Stomach (tissue), 19 donors: ENCODE measurements at places on chromosomes 13 and 19. TPM values are rescaled to one million over a fixed set of nuclear protein-coding genes. Genes with fewer than 3 reads are reported as not detected.

DNA sequence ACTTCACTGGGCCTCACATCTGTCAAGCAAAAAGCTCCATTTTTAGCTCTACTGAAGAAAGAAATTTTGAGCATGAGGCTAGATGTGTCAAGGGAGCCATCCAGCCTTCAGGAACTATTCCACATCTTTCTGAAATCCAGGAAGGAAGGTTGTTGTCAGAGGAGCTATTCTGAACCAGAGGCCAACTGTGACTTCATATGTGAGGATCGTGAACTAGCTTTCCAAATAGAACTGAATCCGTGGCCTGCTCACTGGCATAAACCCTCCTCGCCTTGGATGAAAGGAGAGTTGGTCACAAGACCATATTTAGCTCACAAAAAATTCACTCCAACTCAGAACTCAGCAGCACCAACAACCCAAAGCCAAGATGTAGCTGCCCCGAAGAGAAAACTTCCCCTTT is 195.8 kb downstream of the FOXO1 start:
- no peaks in the 10 kb centered on the region for H3K36me3 ChIP-seq
- no peak overlapping the region for H3K27ac ChIP-seq
- DNase-seq = no peak
- H3K27me3 ChIP-seq = no peaks in the 10 kb centered on the region
- H3K4me1 ChIP-seq = no peaks in the 10 kb centered on the region

Gene ZNF610
- total RNA-seq = not detected

Gene C19orf73
- not detected for total RNA-seq

DNA sequence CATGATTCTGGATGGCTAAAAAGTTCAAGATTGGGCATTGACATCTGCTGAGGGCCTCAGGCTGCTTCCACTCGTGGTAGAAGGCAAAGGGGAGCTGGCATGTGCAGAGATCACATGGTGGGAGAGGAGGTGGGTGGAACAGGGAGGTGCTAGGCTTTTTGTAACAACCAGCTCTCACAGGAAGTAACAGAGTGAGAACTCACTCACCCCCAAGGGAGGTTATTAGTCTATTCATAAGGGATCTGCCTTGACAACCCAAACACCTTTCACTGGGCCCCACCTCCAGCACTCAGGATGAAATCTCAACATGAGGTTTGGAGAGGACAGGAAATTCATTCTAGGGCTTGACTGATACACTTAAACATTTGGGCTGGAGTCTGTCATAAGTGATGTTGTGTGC is 197.7 kb upstream of the RNF113B start:
- no peaks in the 10 kb centered on the region for H3K27me3 ChIP-seq
- no peak overlapping the region for H3K27ac ChIP-seq
- H3K4me1 ChIP-seq = peaks cover 19% of the 10 kb centered on the region
- no peak overlapping the region for H3K4me3 ChIP-seq
- no peaks in the 10 kb centered on the region for H3K36me3 ChIP-seq
- DNase-seq = no peak

DNA sequence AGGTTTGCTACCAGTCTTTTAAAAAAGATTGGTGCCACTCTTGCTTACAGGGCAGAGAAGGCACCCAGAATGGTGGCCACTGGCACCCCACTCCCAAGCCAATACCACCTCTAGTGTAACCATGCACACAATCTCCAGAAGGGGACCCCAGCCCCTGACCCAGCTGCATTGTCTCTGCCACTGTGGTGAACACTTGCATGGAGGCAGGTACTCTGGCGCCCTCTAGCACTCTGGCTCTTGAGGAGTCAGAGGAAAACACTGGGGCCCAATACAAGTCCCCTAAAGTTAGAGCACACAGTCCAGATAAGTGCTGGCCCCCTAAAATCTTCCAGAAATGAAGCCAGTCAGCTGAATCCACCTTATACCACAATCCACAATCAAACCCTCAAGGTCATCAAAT is 6.0 kb downstream of the ERVV-1 start:
- H3K27ac ChIP-seq = no peak overlapping the region
- H3K4me1 ChIP-seq = no peaks in the 10 kb centered on the region
- H3K36me3 ChIP-seq = no peaks in the 10 kb centered on the region
- H3K27me3 ChIP-seq = no peaks in the 10 kb centered on the region
- peak; percentile 9 for DNase-seq

- no peak for DNase-seq
- H3K36me3 ChIP-seq = no peaks in the 10 kb centered on the region
- H3K27ac ChIP-seq = no peak overlapping the region
Measured at GRCh38 chr19:21912654-21913053, 76.7 kb upstream of the ZNF43 start.

Gene ZIC5
- total RNA-seq = not detected

Gene C19orf85
- not detected for total RNA-seq

DNA sequence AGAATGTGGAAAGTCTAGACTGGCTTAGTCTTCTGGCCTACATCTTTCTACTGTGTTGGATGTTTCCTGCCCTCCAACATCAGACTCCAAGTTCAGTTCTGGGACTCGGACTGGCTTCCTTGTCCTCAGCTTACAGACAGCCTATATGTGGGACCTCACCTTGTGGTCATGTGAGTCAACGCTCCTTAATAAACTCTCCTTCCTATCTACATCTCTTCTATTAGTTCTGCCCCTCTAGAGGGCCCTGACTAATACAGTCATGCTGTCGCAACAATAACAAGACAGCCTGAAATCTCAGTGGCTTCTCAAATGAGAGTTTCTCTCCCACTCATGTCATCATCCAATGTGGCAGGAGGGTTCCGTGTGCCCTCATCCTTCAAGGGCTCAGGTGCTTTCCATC is 347.8 kb downstream of the MZT1 start:
- H3K4me3 ChIP-seq = no peak overlapping the region
- no peak for DNase-seq
- H3K27me3 ChIP-seq = no peaks in the 10 kb centered on the region
- H3K27ac ChIP-seq = no peak overlapping the region
- H3K4me1 ChIP-seq = no peaks in the 10 kb centered on the region

GRCh38 chr13:102847272-102848234 is 1.7 kb downstream of the ERCC5 start:
- peak; percentile 70 for DNase-seq
- peaks cover 16% of the 10 kb centered on the region for H3K36me3 ChIP-seq
- H3K27ac ChIP-seq = peak overlapping the region; percentile 97

DNA sequence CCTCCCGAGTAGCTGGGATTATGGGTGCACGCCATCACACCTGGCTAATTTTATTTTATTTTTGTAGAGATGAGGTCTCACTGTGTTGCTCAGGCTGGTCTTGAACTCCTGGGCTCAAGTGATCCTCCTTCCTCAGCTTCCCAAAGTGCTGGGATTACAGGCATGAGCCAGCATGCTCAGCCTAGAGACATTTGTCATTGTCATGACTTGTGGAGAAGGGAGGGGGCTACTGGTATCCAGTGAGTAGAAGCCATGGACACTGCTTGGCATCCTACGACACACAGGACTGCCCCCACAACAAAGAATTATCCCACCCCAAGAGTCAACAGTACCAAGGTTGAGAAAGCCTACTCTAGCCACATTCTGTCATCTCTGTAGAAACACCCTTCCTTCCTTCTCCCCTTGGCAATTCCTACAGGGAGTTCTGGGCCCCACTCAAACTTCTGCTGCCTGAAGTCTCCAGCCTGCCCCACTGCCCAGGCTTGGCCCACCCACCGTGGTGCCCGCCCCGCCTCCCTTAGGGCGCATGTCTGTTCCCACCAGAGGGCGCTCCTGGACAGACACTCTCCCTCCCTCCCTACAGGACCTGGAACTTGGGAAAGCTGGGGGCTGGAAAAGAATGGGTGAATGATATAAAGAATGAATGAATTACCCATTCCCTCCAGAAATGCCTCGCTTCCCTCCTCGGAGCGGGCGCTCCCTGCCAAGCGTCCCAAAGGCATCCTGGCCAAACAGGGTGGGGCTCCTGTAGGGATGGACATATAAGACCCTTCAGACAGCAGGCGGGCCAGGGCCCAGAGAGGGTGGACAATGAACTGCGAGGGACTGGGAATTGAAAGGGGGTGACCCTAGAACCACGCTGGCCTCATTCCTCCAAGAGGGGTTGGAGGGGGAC is 5.5 kb upstream of the EMP3 start:
- H3K27me3 ChIP-seq = no peaks in the 10 kb centered on the region
- DNase-seq = peak; percentile 91

Gene TEX26
- not detected for total RNA-seq

- no peak for DNase-seq
- H3K27me3 ChIP-seq = no peaks in the 10 kb centered on the region
- H3K4me1 ChIP-seq = no peaks in the 10 kb centered on the region
- H3K4me3 ChIP-seq = no peak overlapping the region
- no peaks in the 10 kb centered on the region for H3K36me3 ChIP-seq
Measured at GRCh38 chr13:37106642-37107041, 1.2 kb upstream of the CSNK1A1L start.

GRCh38 chr13:72694314-72694713 is 33.1 kb downstream of the MZT1 start:
- H3K4me1 ChIP-seq = no peaks in the 10 kb centered on the region
- H3K4me3 ChIP-seq = no peak overlapping the region
- DNase-seq = no peak
- H3K27ac ChIP-seq = no peak overlapping the region

DNA sequence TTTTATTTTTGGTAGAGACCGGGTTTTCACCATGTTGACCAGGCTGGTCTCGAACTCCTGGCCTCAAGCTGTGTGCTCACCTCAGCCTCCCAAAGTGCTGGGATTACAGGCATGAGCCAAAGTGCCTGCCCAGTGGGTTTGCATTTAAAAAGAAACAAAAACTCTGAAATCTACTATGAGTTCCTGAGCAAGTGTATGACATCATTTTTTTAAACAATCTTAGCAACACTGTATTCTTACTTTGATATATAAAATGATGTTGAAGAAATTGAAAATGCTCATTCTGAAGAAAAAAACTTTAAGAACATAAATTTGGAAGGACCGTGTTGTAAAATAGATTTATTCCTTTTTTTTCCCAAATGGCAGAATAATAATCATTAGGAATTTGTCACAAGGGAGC is 1199.7 kb downstream of the DIAPH3 start:
- no peaks in the 10 kb centered on the region for H3K36me3 ChIP-seq
- no peaks in the 10 kb centered on the region for H3K27me3 ChIP-seq
- no peaks in the 10 kb centered on the region for H3K4me1 ChIP-seq
- H3K27ac ChIP-seq = no peak overlapping the region

DNA sequence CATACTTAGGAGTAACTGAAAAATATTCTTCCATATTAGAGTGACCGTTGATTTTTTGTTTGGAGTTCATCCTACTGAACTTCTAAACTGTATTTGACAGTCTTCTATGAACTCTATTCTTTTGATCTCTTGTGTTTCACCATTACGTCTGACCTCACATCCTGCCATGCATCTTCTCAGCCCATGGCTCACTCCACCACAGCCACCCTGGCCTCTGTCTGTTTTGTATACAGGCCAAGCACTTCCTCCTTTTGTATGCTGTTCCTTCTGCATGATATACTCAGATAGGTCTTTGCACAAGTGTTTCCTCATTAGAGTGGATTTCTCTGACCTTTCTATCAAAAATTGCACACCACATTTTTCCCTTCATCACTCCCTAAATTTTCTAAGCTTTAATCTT is 119.9 kb downstream of the MAB21L1 start:
- peaks cover 4% of the 10 kb centered on the region for H3K36me3 ChIP-seq
- no peaks in the 10 kb centered on the region for H3K4me1 ChIP-seq
- H3K27ac ChIP-seq = no peak overlapping the region
- H3K27me3 ChIP-seq = no peaks in the 10 kb centered on the region
- no peak for DNase-seq
- no peak overlapping the region for H3K4me3 ChIP-seq

- peaks cover 54% of the 10 kb centered on the region for H3K4me1 ChIP-seq
- peak; percentile 94 for DNase-seq
- peak overlapping the region; percentile 82 for H3K27ac ChIP-seq
Measured at GRCh38 chr19:16262618-16263017, 62.0 kb upstream of the KLF2 start.

DNA sequence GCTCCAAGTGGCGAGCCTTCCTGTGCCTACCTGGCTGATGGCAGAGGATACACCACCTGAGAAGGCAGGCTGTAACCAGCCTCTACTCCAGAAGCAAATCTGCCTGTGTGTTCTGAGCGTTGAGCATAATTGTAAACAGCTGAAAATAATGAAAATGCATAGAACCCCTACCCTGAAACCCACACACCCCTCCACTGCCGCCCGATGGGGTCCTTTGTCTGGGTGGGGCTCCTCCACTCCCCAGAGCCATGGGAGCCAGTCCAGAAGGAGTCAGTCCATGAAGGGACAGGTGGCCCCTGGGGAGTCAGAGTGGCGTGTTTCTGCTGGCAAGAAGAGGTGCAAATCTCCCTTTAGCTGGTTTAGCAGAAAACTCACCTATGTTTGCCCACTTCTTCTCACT is 8.0 kb upstream of the SOX1 start:
- no peak overlapping the region for H3K4me3 ChIP-seq
- no peaks in the 10 kb centered on the region for H3K36me3 ChIP-seq
- no peak overlapping the region for H3K27ac ChIP-seq

- DNase-seq = peak; percentile 36
- H3K27ac ChIP-seq = no peak overlapping the region
- no peaks in the 10 kb centered on the region for H3K36me3 ChIP-seq
Measured at GRCh38 chr13:29810145-29810742, 40.2 kb downstream of the UBL3 start.

Gene TMPRSS9
- total RNA-seq = 1.1 TPM

DNA sequence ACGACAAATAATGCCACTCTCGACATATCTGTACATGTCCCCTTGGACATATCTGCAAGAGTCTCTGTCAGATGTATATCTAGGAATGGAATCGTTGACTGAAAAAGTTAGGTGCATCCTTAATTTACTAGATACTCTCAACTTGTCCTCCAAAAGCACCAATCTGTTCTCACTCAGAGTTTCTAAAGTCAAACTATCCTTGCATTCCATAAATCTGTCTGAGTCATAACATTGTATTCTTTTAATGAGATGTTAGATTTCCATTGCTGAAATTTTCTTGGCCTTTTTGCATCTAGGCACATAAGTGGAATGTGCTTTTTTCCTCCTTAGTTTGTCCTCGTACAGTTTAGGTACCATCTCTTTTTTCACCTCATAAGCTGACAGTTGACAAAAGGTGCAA is 139.8 kb downstream of the PTPRS start:
- H3K27ac ChIP-seq = no peak overlapping the region
- H3K27me3 ChIP-seq = no peaks in the 10 kb centered on the region
- DNase-seq = no peak
- H3K4me3 ChIP-seq = no peak overlapping the region
- H3K36me3 ChIP-seq = peaks cover 6% of the 10 kb centered on the region

DNA sequence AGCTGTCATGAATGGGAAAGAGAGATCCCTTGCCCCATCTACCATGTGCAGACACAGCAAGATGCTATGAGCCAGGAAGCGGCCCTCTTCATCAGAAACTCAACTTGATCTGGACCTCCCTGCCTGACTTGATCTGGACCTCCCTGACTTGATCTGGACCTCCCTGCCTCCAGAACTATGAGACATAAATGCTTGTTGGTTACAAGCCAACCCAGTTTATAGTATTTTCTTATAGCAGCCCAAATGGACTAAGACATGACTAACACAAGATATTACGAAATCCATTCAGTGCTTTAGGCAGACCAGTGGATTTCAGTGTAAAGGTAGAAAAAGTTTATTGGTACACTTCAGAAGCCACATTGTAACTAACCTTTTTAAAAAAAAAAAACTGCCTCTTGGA is 15.6 kb downstream of the PCID2 start:
- H3K4me3 ChIP-seq = no peak overlapping the region
- DNase-seq = no peak
- H3K27me3 ChIP-seq = no peaks in the 10 kb centered on the region
- peaks cover 17% of the 10 kb centered on the region for H3K4me1 ChIP-seq
- H3K36me3 ChIP-seq = peaks cover 99% of the 10 kb centered on the region
- no peak overlapping the region for H3K27ac ChIP-seq

Gene PLPPR2
- 9.3 TPM for total RNA-seq
